ENCODE measurements at places on chromosomes 5 and 9.

DNA sequence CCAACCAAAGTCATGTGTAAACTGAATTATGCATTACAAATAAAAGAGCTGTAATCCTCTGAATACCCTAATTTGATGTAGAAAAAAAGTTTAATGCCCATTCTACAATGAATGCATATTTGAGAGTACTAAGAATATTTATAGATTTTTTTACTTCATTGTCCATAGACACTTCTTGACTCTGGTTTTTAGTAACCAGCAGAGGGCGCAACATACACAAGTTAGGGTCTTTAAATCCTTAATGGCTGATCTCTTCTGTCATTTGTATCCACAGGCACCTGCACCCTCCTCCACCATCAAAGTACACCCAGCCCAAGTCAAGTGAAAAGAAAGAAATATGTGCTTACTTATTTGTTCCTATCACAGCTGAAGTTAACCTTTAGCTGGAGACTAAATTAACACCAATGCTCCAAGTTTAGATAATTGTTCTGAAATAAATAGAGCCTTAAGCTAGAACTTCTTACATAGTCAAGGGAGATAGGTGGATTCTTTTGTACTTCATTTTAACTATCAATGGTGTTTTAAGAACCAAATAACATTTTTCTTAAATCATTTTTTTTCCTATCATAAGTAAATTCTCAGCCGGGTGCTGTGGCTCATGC lies 524.2 kb upstream of the DAB2 start:
- peak; percentile 80 for DNase-seq

DNA sequence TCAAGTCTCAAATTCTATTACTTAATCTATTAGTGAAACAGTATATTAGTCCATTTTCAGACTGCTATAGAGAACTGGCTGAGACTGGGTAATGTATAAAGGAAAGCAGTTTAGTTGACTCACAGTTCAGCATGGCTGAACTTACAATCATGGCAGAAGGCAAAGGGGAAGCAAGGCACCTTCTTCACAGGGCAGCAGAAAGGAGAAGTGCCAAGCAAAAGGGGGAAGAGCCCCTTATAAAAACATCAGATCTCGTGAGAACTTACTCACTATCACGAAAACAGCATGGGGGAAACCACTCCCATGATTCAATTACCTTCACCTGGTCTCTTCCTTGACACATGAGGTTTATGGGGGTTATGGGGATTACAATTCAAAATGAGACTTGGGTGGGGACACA lies 67.9 kb upstream of the CHSY3 start:
- DNase-seq, result no peak

- no peak for DNase-seq
These were observed 106.6 kb downstream of the DENND1A start for GRCh38 chr9:123823194-123823947.

DNA sequence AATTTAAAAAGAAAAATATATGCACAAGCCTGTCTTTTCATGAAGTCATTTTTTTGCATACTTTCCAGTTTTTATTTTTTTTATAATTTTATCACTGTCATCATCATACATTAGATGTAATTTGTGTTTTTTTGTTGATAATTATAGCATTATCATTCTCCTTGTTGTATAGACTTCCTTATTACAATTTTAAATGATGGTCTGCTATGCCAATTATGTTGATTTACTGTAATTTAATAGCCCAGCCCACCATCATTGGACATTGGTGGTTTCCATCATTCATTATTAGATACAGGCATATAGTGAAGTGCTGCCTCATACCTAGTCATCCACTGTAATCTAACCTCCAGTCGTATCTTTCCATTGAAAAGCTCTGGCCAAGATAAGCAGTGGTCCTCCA lies 3.8 kb upstream of the TJP2 start:
- DNase-seq, result no peak

- peak; percentile 89 for DNase-seq
These were observed 821 bp downstream of the CTNNA1 start for GRCh38 chr5:138753794-138754698.

DNA sequence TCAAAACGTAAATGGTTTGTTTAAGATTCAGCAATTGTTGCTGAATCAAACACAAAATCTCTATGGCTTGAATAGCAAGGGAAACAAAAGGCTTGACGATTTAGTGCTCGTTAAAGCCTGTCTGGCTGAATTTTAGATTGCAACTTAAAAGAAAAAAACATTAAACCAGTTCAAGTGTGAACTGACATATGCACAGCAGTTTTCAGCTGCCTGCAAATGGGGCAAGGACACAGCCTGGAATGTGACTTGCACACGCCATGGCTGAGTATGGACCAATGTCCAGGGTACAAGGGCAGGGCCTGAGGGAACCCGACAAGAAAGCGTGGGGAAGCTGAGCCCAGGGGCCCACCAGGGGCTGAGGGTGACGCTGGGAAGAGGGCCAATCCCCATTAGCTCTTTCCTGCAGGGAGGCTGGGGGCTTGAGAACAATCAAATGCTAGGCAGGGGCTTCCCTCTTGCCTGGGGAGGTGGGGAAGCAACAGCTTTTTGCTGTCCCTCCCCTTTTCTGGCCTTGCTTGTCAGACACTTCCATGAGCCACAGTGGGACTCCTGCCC lies 89.6 kb upstream of the LRRTM2 start:
- no peak for DNase-seq

DNA sequence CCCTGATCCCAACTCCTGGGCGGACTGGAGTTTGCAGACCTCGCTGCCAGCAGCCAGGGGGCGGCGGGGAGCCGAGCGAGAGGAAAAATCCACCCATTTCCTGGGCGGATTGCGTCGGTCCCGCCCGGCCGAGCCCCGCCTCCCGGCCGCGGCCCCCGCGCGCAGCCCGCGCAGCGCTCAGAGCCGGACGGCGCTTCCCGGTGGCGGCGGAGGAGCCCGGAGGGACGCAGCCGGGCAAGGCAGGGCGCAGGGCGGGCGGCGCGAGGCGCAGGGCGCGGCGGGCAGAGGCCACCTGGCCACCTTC lies at the start of gene OLFM1:
Gene OLFM1 (plus strand): TSS at position 180 of the 304 bp plus-strand sequence. CDS start 322 bp downstream, outside the sequence.
- DNase-seq, result peak; percentile 53

GRCh38 chr9:7862170-7862569 lies 62.6 kb upstream of the DMAC1 start:
- no peak for DNase-seq

DNA sequence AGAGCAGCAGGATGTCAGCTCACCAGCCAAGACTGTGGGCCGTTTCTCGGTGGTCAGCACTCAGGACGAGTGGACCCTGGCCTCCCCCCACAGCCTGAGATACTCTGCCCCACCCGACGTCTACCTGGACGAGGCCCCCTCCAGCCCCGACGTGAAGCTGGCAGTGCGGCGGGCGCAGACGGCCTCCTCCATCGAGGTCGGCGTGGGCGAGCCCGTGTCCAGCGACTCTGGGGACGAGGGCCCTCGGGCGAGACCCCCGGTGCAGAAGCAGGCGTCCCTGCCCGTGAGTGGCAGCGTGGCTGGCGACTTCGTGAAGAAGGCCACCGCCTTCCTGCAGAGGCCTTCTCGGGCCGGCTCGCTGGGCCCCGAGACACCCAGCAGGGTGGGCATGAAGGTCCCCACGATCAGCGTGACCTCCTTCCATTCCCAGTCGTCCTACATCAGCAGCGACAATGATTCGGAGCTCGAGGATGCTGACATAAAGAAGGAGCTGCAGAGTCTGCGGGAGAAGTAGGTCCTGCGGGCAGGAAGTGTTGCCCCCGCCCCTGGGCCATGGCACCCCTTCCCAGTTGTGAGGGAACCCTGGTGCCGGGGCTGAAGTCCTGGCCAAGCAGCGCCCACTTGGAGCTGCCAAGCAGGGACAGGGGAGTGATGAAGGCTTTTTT lies 108.9 kb downstream of the WNK2 start:
- no peak for DNase-seq

- DNase-seq, result no peak
These were observed 15.8 kb upstream of the TMED9 start for GRCh38 chr5:177576169-177576568.

DNA sequence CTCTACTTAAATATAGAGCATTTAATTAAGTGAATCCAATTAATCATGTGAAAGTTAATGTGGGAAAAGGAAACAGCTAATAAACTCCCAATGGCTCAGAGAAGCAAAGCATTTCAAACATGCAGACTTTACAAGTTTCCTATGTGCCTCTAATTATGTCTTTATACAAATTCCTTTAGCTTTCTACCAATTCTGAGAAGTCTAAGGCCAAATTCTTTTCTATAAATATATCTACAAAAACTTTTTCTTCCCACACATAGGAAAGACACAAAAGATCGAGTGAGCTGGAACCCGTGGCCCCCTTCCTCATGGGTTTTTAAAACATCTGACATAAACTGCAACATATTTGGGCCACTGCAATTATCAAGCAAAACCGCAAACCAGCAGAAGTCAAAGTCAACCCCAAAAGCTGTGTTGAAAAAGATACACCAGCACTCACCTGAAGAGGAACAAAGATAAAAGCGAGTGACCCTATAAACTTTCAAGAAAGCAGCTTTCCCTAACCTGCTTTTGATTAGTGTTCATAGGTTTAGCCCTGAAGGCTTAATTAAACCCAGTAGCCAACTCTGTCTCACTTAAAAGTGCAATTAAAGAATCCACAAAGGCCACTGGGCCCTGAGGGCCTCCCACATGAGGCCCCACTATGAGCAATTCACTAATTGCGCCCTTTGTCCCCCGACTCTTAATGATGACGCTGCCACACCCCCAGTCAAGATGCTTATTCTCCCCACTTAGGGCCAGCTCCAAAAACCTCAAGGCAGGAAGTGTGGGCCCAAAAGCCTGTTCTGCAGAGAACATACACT lies 12.1 kb downstream of the SEMA5A start:
- no peak for DNase-seq

DNA sequence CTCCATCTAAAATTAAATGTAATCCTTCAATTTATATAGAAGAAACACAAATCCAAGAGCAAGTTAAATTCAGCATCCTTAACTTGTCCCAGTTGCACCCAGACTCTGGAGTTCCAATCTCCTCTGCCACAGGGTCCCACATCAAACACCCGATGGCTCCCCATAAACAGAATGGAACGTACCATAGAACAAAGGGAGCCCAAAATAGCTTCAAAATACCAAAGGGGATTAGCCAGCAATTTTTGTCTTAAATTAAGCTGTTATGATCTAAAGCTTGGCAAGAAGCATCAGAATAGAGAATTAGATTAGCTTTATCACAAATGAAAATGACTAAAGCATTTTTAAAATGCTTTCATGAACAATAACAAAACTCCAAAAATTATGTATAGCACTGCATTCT lies 112.8 kb downstream of the FANCC start:
- no peak for DNase-seq

DNA sequence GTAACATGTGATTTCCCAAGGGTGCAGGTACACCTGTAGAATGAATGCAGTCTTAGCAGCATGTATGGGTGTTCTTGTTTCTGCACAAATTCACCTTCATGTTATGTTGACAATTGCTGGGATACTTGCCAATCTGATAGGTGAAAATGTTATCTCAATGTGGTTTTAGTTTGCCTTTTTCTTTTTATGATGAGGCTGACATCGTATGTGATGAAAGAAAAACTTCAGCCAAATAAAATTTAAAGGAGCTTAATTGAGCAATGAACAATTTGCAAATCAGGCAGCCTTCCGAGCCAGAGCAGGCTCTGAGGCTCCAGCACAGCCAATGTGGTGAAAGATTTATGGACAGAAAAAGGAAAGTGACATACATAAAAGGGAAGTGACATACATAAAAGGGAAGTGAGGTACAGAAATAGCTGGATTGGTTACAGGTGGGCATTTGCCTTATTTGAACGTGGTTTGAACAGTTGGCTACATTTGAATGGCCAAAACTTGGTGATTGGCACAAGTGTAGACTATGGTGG lies 10.5 kb downstream of the TAL2 start:
- DNase-seq, result no peak

DNA sequence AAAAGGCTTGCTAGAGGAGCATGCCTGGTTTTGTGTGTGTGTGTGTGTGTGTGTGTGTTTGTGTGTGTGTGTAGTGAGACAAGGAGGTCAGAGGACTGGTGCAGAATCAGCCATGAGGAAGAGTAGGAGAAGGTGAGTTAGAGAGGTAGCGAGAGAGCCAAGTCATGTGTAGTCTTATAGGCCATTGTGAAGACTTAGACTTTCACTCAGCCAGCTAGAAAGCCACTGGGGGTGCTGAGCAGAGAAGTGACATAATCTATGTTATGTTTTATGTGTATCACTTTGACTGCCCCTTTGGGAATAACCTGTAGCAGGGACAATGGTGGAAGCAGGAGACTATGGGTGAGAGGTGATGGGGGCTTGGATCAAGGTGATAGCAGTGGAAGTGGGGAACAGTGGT lies 180.5 kb upstream of the CLINT1 start:
- DNase-seq, result no peak

GRCh38 chr5:143514616-143515335 lies 111.3 kb upstream of the NR3C1 start:
- peak; percentile 41 for DNase-seq

DNA sequence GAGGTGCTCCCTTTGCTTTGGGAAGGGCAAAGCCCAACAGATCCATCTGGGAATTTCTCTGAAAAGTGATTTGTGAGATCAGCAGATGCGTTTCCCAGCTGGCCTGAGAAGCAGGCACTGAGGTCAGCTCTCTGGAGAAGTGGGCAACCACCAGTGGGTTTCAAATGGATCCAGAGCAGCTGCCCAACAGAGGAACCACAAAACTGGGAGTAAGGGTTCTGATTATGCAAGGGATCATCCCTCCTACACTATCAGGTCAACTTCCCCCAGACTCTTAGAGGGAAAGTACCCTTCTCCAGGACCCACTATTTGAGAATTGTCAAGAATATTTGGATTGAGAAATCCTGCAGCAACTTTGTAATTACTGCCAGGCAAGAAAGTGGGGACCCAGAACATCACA lies 21.7 kb downstream of the CCL28 start:
- no peak for DNase-seq

DNA sequence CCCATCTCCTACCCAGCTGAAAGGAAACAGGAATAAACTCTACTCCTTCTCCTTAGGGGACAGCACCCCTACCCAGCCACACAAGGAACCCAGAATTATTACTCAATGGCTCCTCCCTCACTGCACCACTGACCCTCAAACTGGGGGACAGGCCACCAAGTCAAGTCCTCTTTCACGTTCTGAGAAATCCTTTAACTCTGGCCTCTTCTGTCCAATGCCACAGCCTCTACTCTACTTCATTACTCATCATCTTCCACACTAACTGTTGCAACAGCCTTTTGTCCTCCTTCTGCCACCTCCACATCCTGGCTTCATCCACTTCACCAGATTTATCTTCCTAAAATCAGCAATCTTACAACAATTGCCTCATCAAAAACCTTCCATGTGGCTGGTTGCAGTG lies 6.8 kb downstream of the TTC39B start:
- no peak for DNase-seq

GRCh38 chr9:76405340-76405739 lies 11.1 kb upstream of the RFK start:
- peak; percentile 53 for DNase-seq

GRCh38 chr9:95857124-95857523 lies 18.4 kb upstream of the ERCC6L2 start:
- DNase-seq, result peak; percentile 99

- DNase-seq, result no peak
These were observed 128.3 kb upstream of the TBC1D2 start for GRCh38 chr9:98383758-98384157.

GRCh38 chr9:84315278-84315877 lies 25.2 kb downstream of the SLC28A3 start:
- peak; percentile 77 for DNase-seq

GRCh38 chr9:99180662-99181061 lies 41.1 kb downstream of the ALG2 start:
- no peak for DNase-seq

GRCh38 chr5:172740428-172741205 lies 30.4 kb downstream of the DUSP1 start:
- peak; percentile 63 for DNase-seq

All from umbilical cord (tissue), 2 donors.